ENCODE measurements at places on chromosomes 12 and 14.
A peak's percentile ranks its signal among the peaks of the same experiment; 100 is the strongest.

DNA sequence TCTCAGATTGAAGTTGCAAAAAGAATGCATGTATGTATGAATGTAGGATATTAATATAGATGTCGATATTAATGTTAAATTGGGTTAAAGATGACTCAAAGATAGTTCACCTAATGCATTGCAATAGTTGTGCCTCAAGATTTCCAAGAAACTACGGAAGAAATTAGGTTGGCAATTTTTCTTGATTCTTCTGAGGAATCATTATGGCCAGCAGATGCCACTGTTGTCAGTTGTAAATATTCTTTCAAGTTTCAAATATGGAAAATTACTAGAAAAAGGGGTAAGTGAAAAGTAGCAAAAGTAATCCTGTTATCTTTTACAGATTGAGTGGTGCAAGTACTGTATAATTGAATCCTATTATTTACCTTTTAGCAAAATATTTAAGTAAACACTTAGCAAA is 202.1 kb downstream of the ADAMTS20 start:
- peak; percentile 17 for DNase-seq

- DNase-seq = no peak
Observed at GRCh38 chr14:96676166-96676565, 121.0 kb upstream of the VRK1 start.

- peak; percentile 47 for DNase-seq
Observed at GRCh38 chr14:94132285-94132887, 3.0 kb upstream of the IFI27L2 start.

DNA sequence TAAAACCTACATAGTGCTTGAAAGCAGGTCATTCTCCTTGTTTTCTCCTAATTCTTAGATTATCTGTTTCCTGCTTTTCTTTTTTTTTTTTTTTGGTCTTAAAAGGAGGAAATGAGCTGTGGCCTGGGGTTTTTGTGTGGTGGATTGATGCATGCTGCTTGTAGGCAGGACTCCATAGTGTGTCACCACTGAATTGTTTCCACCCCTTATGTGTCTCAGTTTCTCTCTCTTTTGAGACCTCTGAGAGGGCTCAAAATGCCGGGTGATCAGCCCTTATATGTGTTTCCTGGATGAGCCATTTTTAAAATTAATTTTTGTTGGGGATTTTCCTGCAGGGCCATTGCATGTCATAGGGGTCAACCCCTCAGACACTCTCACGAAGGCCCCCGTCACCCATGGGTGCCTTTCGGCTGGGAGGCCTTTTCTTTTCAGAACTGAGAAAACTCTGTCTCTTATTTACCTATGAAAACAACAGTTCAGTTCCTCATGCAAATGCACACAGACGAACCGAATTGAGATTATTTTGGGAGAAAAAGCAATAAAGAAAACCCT is 32.0 kb upstream of the LRRK2 start:
- no peak for DNase-seq

- no peak for DNase-seq
Observed at GRCh38 chr12:55850893-55851292, 8.2 kb upstream of the MMP19 start.

GRCh38 chr12:108896817-108897216 is 16.9 kb downstream of the DAO start:
- no peak for DNase-seq

All from amniotic stem cell (primary cell).